Stimulated activated CD8-positive, alpha-beta memory T cell treated with anti-CD3 and anti-CD28 coated beads, Interleukin-15, amount 100 ng/mL, for 1 hour (primary cell): ENCODE measurements at places on chromosomes 6 and 20.

DNA sequence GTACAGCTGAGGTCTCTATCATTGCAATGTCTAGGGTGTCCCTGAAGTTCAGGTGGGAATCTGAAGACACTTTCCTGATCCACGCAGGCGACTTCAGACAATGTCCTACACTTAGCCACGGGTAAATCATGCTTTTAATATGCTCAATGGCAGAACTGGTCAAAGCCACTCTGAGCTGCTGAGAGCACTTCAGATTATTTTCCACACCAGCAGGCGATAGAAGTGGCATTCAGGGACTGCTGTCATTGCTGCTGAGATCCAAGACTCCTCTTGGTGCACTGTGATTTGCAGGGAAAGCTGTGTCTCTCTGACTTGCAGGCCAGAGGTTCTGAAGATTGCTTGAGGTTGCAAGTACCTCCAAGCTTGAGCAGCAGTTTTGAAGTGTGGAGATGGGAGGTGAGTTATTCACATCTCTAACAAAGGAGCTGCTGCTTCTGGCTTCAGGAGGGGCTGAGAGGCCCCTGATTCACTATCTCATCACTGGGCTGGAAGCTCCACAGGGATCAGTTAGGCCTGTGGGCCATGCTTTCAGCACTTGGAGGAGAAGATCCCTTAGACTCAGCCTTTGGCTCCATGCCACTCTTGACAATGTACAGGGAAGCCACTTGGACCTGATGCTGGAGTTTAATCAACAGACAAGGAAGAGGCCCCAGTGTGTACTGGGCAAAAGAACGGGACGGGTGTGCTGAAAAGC lies 2.9 kb upstream of the SSTR4 start:
- DNase-seq: no peak

GRCh38 chr6:129790785-129791184 lies 70.3 kb downstream of the TMEM244 start:
- no peak for DNase-seq

DNA sequence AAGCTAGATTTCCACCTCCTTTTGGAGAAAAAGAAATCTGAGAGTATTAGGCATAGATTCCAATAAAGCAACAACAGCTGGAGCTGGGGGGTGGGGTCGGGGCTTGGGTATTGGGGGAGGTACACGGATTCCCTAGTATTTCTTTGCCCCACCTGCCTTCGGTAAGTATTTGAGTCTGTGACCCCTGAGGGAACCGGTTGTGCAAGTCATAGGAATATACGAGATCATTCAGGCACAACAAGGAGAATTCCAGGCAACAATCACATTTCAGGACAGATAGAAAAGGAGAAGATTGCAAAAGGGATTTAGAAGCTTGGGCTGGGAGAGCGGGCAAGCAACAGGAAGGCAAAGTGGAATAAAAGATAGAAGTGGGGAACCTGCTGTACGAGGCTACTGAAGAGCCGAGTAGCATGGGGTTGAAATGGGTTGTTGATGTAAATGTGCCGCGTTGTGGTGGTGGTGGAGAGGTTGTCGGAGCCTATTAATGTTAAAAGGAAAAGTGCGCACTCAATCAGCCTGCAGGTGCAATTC lies 148.9 kb downstream of the BCAS1 start:
- DNase-seq: no peak

GRCh38 chr20:58109126-58109880 lies 119.2 kb downstream of the ANKRD60 start:
- DNase-seq: no peak

GRCh38 chr20:34305333-34306230 lies 2.4 kb upstream of the AHCY start:
- DNase-seq: no peak

GRCh38 chr6:74936886-74937285 lies 269.0 kb downstream of the COL12A1 start:
- DNase-seq: no peak

DNA sequence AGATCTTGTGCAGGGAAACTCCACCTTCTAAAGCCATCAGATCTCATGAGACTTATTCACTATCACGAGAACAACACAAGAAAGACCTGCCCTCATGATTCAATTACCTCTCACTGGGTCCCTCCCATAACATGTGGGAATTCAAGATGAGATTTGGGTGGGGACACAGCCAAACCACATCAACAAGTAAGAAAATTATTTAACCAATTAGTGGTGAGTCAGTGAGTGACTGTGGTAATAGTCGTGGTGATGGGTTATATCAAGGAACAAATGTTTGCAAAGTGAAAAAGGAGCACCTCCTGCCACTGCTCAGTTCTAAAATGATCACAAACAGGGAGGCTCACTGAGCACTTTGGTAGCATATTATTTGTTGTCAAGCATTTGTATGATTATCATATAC lies 20.6 kb downstream of the EPM2A start:
- no peak for DNase-seq

DNA sequence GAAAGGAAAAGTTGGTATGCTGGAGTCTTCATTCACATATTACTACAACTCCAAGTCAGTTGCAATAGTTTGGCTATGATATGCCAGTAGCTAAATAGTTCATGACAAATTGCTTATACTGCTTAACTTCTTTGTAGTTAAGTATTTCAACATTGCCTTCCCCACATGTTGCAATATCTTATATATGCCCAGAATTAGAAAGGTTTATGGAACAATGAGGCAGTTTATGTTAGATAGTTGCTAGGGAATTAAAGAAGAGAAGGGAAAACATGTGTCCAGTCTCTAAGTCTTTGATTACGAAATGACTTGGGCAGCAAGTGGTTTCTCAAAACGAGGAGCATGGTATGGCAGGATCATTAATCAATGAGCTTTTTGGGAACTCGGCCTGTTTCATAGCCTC lies 145.8 kb downstream of the PLCB4 start:
- no peak for DNase-seq

DNA sequence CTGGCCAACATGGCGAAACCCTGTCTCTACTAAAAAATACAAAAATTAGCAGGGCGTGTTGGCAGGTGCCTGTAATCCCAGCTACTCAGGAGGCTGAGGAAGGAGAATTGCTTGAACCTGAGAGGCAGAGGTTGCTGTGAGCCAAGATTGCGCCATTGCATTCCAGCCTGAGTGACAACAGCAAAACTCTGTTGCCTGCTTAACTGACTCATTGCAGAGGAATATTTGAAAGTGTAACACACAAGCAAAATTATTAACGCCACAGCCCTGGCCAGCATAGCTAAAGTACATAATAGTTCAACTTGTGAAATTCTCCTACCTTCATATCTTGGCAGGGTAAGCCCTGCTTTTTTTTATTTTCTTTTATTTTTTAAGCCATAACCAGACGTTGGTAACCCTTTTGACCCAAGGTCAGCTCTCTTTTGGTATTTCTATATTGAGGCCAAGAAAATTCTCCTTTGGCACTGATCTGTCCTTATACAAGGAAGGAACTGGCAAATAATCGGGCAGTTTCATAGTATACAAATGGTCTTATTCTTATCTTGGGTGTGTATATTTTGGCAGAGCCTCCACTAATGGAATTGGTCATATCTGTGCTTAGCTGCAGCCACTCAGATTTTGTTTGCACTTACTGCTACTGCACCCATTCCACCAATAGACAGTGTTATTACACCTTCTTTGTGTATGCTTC lies 4.0 kb upstream of the ADGRF5 start:
- no peak for DNase-seq

GRCh38 chr20:12113468-12114371 lies 196.0 kb downstream of the BTBD3 start:
- DNase-seq: no peak

DNA sequence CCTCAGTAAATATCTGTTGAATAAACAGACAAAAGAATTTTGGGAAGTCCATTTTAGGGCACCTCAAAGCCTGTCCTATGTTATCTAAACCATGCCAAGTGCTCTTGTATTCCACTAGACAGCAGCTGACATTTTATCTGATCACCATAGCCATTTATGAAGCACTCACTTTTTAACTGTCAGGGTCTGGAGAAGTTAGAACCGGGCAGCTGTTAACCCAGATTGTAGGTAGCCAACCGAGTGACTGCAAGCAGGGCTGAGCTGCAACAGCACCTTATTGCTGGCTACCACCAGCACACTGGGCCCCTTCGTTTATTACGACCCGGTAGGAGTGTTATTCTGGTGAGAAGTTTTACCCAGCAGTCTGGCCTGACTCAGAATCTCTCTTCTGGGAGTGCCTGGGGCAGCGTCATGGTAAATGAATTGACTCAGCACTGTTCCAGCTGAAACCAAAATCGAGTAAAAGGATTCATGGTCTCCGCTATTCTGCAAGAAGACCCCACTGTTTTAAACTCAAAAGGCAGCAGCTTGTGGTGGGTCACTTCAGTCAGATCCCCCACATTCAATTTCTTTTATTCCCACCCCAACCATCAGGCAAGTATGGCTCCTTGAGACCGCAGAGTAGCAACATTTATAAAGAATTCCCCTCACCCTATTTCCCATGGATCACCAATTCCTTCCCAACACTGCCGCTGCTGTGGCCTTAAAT lies 1.7 kb downstream of the UBE2V1 start:
- DNase-seq: no peak

- DNase-seq: no peak
These were observed 45.1 kb downstream of the PTPRA start for GRCh38 chr20:2918096-2919049.

GRCh38 chr20:31708736-31709534 lies 13.7 kb downstream of the BCL2L1 start:
- DNase-seq: no peak

DNA sequence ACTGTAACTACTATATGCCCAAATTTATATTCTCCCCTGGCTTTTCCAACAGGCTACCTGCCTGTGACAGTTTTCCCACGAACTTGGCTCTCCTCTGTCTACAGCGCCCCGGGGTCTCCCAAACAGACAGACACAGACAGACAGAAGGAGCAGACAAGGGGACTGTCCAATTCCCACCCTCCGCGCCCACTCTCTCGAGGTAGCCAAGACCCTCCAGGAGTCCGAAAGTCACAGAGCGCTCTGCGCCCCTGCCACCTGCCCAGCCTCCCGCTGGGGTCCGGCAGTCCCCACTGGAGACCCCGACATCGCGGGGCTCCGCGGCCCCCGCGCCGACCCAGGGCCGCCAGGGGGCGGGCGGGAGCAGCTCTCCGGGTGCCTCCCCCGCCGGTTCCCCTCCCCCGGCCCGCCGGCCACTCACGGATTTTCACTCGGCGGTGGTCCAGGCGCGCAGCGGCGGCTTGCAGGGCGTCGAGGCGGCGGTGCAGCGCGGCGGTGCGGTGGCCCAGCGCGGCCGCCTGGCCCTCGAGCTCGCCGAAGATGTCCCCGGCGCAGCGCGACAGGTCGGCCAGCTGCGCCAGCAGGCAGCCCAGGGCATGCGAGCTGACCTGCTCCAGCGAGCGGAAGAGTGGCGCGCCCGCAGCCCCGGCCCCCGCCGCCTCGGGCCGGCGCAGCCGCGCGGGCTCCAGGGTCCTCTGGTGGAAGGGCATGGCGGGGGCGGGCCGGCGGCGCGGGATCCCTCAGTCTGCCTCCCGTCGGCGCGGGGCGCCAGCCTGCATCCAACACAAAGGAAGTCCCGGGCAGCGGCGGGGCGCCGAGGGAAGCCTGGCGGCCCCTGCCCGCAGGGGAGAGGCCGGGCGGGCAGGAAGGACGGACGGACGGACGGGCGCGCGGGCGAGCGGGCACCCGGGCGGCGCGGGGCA lies 81.3 kb upstream of the CCDC28A start:
- DNase-seq: no peak

DNA sequence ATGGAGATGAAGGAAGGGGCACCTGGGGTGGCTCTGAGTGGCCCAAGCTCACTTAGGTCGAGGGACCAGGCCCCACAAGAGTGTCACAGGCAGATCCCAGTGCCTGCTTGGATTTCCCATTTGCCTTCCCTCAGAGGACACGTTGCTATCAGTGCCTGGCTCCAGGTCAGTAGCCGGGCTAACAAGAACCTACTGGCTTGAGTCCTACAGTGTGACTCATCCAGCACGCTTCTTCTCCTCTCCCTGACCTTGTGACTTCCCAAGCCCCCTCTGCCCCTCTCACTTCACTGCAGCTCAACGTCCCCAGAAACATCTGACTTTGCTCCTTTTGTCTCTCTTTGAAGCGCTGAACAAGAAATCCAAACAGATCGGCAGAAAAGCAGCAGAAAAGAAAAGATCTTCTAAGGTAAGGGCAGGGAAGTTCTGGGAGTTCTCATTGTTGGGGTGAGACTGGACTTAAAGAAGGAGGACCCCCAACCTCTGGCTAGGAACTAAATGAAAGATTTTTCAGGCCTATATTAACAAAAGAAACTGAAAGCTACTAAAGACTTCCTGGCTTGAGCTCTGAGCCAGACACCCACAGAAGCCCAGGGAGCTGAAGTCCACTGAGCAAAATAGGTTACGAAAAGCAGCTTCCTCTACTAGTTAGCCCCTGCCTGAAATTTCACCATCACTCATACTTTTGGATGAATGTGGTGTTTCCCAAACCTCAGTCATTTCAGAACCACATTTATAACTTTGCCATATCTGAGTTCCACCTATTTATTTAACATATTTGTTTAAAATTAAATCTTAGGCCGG lies 21.5 kb downstream of the ASIP start:
- no peak for DNase-seq

DNA sequence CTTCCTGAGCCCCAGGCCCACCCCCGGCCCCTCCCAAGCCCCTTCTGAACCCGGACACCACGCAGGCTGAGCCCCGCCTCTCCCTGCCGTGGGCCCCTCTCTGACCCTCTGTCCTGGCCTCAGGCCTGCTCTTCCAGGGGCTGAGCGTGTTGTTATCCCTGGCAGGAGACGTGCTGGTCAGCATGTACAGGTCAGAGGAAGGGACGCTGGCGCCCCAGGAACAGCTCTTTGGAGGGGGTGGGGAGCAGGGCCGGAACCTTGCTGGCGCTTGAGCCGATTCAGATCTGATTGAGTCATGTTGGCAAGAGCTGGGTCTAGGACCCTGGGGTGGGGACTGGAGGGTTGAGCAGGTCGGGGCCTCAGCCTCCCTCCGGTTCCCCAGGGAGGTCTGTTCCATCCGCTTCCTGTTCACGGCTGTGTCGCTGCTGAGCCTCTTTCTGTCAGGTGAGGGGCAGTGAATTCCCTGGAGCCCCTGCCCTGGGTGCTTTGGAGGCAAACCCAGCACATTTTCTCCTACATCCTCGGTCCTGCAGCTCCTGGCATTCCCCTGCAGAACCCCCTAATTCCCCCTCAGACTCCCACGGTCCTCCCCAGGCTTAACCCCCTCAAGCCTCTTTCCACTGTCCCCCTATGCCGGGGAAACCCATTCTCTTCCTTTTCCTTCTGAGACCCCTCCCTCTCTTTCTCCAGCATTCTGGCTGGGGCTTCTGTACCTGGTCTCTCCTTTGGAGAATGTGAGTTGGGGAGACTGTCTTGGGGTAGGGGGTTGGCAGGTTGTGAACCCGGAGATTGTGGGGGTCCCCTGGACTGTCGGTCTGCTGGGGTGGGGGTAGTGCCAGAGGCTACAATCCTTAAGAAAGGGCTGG lies 2.0 kb downstream of the SPAG4 start:
- no peak for DNase-seq

DNA sequence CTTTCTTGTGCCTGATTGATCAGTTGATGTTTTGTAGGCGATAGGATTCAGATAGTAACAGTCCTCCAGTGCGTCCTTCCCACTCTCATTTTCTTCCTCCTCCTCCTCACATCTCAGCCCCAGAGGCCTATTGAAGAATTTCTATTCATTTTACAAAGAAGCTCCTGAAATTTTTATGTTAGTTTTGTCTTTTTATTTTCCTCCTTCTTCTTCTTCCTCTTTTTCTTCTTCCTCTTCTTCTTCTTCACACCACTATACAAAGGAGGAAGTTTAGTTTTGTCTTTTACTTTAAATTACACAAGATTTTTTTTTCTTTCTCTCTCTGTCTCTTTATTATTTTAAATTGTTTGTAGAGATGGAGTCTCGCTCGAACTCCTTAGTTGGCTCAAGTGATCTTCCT lies 19.1 kb downstream of the BTN2A1 start:
- DNase-seq: no peak
